ENCODE measurements at places on chromosomes 16 and 17. TPM values are rescaled to one million over a fixed set of nuclear protein-coding genes. Genes with fewer than 3 reads are reported as not detected.

DNA sequence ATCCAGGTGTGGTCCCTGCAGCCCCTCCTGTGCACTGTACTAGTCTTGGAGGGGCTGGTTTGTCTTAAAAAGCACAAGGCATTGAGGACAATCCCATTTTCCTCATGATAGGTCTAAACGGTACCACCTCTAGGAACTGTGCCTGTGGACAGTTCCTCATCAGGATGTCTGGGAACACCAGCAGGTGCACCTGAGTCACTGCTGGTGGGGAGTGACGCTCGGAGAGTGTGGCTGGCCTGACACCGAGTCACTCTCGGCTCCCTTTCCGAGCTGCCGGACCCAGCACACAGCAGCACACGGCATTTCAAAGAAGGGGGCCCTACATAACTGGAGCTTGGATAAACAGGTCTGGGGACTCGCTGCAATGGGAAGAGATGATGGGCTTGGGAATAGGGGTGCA lies 25.6 kb downstream of the LRRC75A start:
- no peak for DNase-seq

DNA sequence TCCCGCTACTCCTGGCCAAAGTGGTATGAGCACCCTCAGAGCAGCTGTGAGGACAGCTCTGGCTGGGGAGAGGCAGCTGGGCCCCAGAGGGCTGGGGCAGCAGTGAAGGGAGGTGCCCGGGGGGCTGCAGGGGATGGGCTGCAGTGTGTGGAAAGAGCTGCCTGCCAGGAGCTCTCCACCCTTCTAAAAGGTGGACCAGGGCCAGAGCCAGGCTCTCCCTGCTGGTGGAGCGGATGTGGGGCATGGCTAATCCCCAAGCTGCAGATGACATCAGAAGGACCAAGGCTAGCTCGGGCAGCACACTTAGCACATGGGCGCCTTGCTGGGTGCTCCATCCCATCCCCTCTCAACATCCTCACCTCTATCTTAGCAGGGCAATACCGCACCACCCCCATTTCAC lies 103.1 kb downstream of the SDK2 start:
- DNase-seq, result no peak

GRCh38 chr16:12062343-12063003 lies 85.9 kb downstream of the SNX29 start:
- DNase-seq, result peak; percentile 80

DNA sequence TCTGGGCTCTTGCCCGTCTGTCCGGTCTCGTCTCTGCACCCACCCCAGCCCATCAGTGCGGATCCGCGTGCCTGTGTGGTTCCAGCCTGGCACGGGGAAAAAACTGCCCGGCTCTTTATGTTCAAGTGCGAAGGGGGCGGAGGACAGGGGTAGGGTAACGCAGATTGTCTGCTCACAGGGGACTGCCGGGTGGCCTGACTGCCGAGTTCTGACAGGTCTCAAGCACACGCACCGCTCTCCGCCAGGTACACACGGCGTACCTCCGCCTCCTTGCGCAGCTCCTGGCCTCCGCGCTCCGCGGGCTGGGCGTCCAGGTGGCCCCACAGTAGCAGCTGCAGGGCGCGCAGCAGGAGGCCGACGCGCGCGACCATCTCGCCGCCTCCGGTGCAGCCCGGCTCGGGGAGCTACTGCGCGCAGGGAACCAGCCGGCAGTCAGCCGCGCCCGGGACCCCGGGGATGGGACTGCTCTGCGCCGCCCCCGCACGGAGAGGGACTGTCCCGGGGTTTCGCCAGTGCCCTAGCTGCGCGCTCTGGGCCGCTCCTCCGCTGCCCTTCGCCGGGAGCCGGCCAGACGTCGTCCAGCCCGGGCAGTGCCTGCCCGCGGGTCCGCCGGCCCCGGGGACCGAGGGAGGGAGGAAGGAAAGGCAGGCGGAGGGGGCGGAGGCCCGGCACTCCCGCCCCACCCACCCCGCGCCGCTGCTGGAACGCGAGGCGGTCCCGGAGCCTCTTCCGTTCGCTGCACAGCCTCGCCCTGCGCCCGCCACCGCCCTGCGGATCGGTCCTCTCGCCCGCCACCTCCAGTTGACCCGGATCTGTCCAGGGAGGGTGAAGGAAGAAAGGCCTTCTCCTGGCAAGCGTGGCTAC lies at the start of gene MMP28:
Gene MMP28 (minus strand): TSS at position 635 of the 864 bp plus-strand sequence. CDS start 264 bp downstream, at position 371.
- peak; percentile 10 for DNase-seq

GRCh38 chr17:74274709-74275340 lies 791 bp downstream of the DNAI2 start:
- DNase-seq, result no peak

Gene GCGR
- total RNA-seq, result not detected

Gene DNAH17
- total RNA-seq, result 0.12 TPM

Gene GLIS2
- 0.24 TPM for total RNA-seq
